ENCODE measurements at places on chromosomes 7 and 10. TPM values are rescaled to one million over a fixed set of nuclear protein-coding genes. Genes with fewer than 3 reads are reported as not detected.

The FEZF1 gene
- total RNA-seq, result not detected

- no peak overlapping the region for H3K27ac ChIP-seq
- H3K4me3 ChIP-seq, result no peak overlapping the region
- no peaks in the 10 kb centered on the region for H3K36me3 ChIP-seq
Measured at GRCh38 chr10:124287791-124288190, 130.9 kb downstream of the OAT start.

The GFRA1 gene
- total RNA-seq, result not detected

The EN2 gene
- not detected for total RNA-seq

DNA sequence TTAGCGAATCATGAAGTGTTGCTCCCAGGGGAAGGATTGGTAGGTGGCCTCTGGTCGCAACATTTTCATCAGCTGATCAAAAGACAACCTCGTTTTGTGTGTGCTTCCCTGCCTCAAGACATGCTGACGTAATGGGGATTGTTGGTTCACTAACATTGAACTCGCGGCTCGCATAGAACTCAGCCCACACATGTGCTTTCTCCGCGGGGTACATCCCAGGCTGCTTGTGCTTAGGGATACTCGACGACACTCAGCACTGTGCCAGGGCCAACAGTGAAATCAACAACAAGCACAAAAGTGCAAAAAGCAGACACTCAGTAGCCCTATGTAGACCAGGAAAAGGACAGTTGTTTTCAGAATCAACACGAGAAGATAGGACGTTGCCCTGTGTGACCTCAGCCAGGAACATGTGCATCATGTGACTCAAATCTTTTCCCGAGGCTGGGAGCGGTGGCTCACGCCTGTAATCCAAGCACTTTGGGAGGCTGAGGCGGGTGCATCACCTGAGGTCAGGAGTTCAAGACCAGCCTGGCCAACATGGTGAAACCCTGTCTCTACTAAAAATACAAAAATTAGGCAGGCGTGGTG is 20.8 kb downstream of the WIPI2 start:
- no peaks in the 10 kb centered on the region for H3K4me1 ChIP-seq
- DNase-seq, result no peak
- no peaks in the 10 kb centered on the region for H3K27me3 ChIP-seq
- H3K4me3 ChIP-seq, result no peak overlapping the region
- no peak overlapping the region for H3K27ac ChIP-seq

Data from activated naive CD8-positive, alpha-beta T cell treated with anti-CD3 and anti-CD28 coated beads, Interleukin-2, amount 10 ng/mL, durations not matched to agents 7 days and 5 days (primary cell).